Mammary epithelial cell (primary cell): ENCODE measurements at places on chromosomes 4 and X. TPM values are rescaled to one million over a fixed set of nuclear protein-coding genes. Genes with fewer than 3 reads are reported as not detected.

FRAS1 gene
- 18.6 and 38.1 TPM in 2 replicates for total RNA-seq

POU4F2 gene
- not detected in 2 replicates for total RNA-seq

TBC1D9 gene
- 23.5 and 29.1 TPM in 2 replicates for total RNA-seq

TMPRSS11F gene
- not detected for total RNA-seq

GRXCR1 gene
- total RNA-seq = not detected in 2 replicates

OPRPN gene
- not detected for total RNA-seq

FMR1NB gene
- total RNA-seq = not detected

GAB1 gene
- total RNA-seq = 14.6 and 20.7 TPM in 2 replicates

MGST2 gene
- total RNA-seq = 11.0 and 15.8 TPM in 2 replicates

MEPE gene
- total RNA-seq = not detected

HELQ gene
- total RNA-seq = 16.0 TPM

RHOXF2 gene
- total RNA-seq = not detected in 2 replicates

BRS3 gene
- not detected in 2 replicates for total RNA-seq

TBX22 gene
- not detected in 2 replicates for total RNA-seq

SPANXA1 gene
- total RNA-seq = not detected

EDNRA gene
- 19.2 TPM for total RNA-seq

WAS gene
- not detected for total RNA-seq

DDX53 gene
- total RNA-seq = not detected in 2 replicates

MTNR1A gene
- 0.67 TPM for total RNA-seq

MAGEA6 gene
- total RNA-seq = not detected

WNK3 gene
- 4.3 TPM for total RNA-seq
